ENCODE measurements at places on chromosomes 7 and 10.

GRCh38 chr7:90488220-90488619 lies 18.8 kb downstream of the PTTG1IP2 start:
- no peak for DNase-seq

DNA sequence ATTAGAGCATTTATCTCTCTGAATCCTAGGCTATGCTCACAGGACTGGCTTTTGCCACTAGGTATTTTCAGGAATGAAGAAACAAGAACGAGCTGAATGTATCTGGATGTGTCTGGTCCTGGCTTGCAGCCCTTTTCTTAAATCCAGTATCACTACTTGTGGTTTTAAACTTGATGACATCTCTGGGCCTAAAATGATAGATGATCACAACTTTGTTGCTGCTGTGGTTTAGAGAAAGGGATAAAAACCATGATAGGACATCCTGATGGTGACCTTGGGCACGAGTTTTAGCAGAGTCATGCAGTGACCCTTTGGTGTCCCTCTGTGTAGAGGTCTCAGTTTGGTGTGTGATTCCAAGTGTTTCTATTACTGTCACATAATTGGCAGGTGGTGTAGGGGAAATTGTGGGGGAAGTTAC lies 31.7 kb upstream of the SEMA3C start:
- no peak for DNase-seq

DNA sequence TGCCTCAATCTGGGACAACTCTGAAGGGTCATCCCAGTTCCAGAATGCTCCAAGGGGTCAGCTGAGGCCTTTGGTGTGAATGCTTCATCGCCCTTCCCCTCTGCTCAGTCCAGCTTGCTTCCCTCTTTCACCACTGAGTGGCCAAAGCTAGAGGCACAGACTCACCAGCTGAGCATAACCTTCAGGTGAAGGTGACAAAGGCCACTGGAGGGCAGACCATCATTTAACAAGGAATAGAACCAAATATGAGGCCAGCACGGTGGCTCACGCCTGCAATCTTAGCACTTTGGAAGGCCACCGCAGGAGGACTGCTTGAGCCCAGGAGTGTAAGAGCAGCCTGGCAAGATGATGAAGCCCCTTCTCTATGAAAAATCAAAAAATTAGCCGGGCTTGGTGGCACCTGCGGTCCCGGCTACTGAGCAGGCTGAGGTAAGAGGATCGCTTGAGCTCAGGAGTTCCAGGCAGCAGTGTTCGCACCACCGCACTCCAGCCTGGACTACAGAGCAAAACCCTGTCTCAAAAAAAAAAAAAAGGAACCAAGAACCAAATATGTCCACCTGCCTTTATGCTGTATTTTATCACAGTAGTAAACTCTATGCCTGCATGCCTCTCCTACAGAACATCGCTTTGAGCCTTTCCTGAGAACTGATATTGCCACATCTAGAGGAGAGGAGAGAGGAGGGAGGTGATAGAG lies 13.4 kb downstream of the PRKAG2 start:
- no peak for DNase-seq

DNA sequence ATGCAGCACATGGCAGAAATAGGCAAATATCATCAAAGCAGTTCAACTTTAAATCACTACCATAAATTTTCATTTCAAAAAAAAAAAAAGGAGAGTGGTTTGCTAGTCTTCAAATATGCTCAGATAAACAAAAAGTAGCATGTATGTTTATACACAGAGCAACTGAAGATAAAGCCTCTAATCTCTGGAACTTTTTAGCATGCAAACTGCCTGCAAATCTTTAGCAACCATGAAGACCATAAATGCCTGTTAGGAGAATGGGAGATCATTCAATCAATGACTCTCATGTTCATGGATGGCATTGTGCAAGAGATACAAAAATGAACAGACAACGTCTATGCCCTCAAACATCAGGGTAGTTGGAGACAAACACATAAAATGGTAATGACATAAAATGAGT lies 57.3 kb downstream of the ORC5 start:
- peak; percentile 56 for DNase-seq

DNA sequence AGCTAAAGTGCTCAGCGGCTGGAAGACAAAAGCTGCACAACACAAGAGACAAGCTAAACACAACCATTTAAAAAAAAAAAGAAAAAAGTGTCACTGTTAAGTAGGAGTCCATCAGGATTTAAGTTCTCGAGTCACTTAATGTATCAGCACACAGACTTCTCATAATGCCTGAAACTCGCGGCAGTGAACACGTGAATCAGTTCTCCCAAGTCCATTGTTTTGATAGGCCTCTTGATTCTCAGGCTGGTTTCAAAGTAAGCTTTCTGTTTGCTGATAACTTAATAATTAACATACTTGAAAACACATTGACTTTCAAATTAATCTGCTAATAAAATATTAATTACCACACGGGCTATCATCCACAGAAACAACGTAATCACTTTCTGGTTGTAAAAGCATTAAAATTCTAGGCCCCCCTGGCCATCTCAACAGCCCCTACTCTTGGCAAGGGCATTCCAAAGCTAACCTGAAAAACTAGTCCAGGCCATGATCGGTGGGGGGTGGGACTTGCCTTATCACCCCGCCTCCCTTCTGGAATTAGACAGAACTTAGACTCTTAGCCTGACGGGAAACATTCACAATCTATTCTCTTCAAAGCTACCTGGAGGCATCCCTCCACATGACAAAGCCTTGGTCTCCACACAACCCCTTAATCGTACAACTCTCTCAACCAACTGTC lies 129.0 kb downstream of the DIP2C start:
- DNase-seq, result no peak

DNA sequence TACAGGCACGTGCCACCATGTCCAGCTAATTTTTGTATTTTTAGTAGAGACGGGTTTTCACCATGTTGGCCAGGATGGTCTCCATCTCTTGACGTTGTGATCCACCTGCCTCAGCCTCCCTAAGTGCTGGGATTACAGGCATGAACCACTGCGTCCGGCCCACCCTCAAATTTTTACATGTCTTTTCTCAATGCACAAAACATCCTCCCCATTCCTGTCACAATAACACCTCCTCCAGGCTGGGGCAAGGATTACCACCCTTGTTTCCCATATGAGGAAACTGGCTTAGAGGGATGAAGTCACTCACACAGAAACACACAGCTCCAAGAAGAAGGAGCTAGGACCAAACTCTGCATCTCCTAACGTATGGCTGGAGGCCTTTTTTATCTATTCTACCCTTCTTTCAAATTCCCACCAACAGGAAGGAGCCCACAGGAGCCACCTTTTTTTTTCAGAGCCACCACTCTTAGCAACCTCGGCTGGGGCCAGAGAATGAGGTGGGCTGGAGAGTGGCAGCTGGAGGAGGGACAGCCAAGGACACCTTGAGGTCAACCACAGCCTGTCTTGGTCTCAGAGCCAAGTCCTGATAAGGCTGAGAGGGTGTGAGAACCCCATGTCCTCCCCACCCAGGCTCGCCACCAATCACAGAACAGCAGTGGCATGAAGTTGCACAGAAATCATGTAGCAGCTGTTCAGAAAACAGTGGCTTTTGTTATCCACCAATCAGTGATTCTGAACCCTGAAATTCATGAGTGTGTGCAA lies 113.1 kb upstream of the PDLIM1 start:
- DNase-seq, result no peak

- peak; percentile 67 for DNase-seq
Observed at GRCh38 chr7:95915731-95916130, 143.4 kb downstream of the DYNC1I1 start.

- no peak for DNase-seq
Observed at GRCh38 chr7:70867513-70867912, 264.4 kb upstream of the GALNT17 start.

DNA sequence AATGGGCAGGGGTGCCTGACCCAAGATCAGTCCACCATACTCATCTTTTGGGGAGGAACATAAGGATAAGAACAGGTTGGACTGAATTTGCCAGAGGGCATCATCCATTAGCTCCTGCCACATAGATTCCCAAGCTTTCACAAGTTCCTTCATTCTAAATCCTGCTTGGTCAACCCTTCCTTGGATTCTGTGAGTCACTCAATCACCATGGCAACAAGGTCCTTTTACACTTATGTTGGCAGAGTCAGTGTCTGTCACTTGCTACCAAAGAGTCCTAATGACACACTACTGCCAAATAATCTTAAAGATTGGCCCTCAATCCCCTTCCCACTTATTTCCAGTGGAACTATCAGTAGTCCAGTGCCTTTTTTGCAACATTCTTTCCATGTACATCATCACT lies 5.0 kb upstream of the LGI1 start:
- no peak for DNase-seq

DNA sequence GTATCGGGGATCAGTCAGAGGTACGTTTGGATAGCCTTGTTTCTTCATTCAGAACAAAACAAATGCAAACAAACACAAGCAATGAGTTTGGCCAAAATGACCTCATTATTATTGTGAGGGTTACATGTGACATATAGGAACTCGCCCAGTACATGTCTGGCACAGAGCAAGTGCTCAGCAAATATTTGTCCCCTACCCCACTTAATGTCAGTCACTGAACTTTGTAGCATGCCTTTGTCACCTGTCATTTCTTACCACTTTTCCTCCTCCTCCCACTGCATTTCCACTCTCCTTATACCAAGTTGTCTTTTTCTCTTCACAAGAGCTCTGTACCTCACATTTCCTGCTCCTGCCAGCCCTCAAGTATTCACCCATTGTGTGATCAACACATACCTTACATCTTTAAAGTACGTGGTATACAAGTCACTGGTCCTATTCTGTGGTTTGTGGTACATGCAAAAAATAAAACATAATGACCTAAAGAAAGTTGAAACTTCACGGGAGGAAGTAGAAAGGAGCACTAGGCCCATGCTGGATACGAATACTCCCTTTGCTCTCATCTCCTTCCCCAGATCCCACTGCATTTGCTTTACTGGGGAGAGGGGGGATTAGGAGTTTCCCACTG lies 236.0 kb downstream of the INHBA start:
- no peak for DNase-seq

GRCh38 chr10:1650542-1651269 lies 86.6 kb downstream of the ADARB2 start:
- no peak for DNase-seq

GRCh38 chr10:24824124-24824523 lies 100.4 kb upstream of the ARHGAP21 start:
- DNase-seq, result no peak

DNA sequence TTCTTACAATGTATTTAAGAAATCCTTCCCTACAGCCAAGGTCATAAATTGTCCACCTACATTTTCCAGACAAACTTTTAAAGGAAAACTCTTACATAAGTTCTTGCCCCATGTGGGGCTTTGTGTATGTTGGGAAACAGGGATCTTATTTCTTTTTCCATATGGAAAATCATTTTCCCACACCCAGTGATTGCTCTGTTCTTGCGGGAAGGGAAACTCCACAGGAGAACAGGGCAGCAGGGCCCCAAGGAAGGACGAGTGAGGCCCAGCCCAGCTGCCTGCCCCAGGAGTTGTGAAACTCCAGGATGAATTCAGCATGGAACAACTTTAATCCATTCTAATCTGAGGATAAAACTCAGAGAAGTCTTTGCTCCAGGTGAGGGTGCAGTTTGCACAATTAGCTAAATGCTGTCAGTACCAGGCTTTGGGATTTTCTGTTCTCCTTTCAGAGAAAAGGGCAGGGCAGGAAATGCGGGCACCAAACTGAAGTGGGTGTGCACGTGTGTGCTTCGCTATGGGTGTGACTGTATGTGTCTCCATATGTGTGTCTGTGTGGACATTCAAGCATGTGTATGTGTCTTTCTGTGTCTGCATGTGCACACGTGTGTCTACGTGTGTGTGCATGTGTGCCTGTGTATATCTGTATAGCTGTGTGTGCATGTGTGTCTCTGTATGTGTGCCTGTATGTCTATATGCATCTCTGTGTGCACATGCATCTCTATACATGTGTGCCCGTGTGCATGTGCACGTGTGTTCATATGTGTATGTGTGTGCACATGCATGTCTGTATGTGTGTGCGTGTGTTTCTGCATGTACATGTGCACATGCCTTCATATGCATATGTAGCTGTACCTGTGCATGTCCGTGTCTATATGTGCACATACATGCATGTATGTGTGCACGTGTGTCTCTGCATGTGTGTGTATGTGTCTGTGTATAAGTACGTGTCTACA lies 102.0 kb upstream of the FAM20C start:
- DNase-seq, result no peak

DNA sequence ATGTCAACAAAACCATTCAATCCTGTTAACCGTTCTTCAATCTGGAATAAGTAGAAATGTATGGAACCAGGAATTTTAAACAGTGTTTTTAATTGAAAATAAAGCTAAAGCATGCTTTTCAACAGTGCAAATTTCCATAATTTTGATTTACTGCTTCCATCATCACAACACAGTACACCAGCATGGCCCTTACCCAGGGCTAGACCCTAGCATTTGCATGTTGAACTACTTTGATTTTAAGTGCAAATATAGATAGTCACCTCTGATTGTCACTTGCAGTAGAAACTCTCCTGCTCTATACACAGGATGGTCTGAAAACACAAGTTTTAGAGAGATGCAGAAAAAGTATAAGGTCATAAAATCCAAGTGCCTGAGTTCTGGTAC lies 12.1 kb downstream of the SKIDA1 start:
- DNase-seq, result no peak

- DNase-seq, result no peak
Observed at GRCh38 chr10:89659143-89660131, 14.4 kb upstream of the PANK1 start.

GRCh38 chr10:35124540-35124939 lies 2.1 kb upstream of the CREM start:
- no peak for DNase-seq

GRCh38 chr7:48299580-48300169 lies 128.4 kb downstream of the ABCA13 start:
- peak; percentile 14 for DNase-seq

DNA sequence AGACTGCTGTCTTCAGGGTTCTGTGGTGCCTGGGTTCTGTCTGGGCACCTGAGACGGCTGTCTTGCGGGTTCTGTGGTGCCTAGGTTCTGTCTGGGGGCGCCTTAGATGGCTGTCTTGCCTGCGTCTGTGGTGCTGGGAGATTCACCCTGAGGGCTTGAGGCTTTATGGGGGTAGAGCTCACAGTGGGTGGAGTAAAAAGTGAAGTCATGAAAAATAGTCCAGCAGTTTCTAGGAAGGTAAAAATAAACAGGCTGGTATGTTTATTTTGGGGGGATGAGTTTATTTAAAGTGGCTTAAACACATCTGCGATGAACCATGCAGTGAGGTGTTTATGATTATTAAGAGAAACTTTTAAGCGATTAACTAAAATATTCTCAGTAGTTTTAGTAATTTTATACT lies 64.2 kb downstream of the NKX6-2 start:
- no peak for DNase-seq

GRCh38 chr7:66150471-66150870 lies 35.8 kb downstream of the CRCP start:
- DNase-seq, result no peak
